Activated CD8-positive, alpha-beta T cell treated with anti-CD3 and anti-CD28 coated beads, Interleukin-2, amount 10 ng/mL, durations not matched to agents 7 days and 5 days (primary cell): ENCODE measurements at places on chromosomes 13 and 19. TPM values are rescaled to one million over a fixed set of nuclear protein-coding genes. Genes with fewer than 3 reads are reported as not detected.

- no peaks in the 10 kb centered on the region for H3K27me3 ChIP-seq
- H3K4me1 ChIP-seq: no peaks in the 10 kb centered on the region
- no peak overlapping the region for H3K27ac ChIP-seq
Measured at GRCh38 chr13:44969551-44970484, 19.5 kb downstream of the NUFIP1 start.

DNA sequence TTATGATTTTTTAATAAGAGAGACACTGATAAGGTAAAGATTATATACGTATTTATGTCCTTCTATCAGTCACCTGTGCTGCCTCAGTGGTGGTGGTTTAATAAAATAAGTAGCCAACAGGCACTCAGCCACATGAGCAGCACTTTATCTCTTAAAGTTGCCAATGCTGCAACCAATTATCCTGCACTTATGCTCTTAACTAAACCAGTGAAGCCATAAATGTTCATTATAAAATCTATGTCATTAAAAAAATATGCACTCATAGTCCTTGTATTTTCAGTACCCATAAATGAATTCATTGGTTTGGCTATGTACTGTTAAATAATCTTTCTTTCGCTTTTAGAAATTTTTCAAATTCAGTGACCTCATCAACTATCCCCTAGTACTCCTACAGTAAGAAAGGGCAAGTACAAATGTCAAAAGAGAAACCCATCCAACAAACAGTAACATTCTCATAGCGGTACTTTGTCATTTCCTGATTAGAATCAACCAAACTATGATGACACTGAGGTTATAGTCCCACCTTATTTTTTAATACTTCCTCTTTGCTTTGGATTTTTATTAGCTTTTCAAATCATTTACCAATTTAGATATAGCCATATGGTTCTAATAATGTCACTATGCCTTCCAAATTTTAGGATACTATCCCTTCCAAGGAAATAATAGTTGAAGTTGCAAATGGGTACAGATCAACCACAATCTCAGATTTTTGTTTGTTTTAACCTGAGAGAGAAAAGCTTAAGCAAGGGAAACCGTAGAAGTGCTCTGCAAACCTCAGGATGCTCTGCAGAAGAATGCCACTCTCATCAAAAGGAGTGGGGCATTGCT lies 190.9 kb downstream of the KLF12 start:
- H3K4me3 ChIP-seq: peak overlapping the region; percentile 28
- no peaks in the 10 kb centered on the region for H3K27me3 ChIP-seq
- peaks cover 31% of the 10 kb centered on the region for H3K36me3 ChIP-seq
- H3K4me1 ChIP-seq: peaks cover 52% of the 10 kb centered on the region

DNA sequence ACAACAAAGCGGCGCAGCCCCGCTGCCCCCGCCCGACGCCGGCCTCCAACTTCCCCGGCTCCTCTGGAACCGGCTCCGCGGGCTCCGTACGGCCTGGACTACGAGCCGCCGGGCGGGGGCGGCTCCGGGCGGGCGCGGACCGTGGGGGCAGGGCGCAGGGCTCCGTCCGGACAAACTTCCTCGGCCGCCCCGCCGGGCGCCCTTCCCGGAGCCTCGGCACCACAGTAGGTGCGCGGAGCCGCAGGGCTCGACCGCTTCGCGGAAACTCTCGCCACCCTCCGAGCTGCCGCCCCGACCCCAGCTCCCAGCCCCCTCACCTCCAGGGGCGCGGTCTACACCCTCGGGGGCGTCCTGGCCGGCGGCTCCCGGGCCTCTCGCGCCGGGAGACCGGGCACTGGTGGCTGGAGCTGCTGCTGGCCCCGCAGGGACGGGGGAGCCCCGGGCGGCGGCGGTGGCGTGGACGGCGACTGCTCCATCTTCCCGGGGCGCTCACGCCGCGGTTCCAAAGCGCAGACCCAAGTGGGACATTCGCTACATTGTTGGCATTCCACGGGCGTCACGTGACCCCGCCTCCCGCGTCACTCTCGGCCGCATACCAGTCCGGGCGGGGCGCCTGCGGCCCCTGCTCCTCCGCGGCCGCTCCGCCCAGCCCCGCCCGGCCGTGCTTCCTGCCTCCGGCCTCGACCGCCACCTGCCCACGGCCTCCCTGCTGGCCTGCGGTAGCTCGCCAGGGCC lies at the start of gene LATS2:
LATS2 (minus strand) TSS at position 558 of the 735 bp plus-strand sequence. CDS start 15,560 bp downstream, outside the sequence.
- H3K36me3 ChIP-seq: no peaks in the 10 kb centered on the region
- peak within 1 kb of the TSS; percentile 74 for H3K4me3 ChIP-seq
- peaks cover 48% of the 10 kb centered on the region for H3K27me3 ChIP-seq
- DNase-seq: peak; percentile 72

- peaks cover 7% of the 10 kb centered on the region for H3K36me3 ChIP-seq
- DNase-seq: no peak
- H3K27me3 ChIP-seq: no peaks in the 10 kb centered on the region
Measured at GRCh38 chr13:45231305-45231704, 30.5 kb upstream of the KCTD4 start.

GRCh38 chr13:113491418-113491883 lies 940 bp upstream of the DCUN1D2 start:
- peaks cover 56% of the 10 kb centered on the region for H3K4me1 ChIP-seq
- H3K36me3 ChIP-seq: peaks cover 20% of the 10 kb centered on the region
- H3K4me3 ChIP-seq: peak overlapping the region; percentile 73
- peak; percentile 19 for DNase-seq

GRCh38 chr19:38669552-38669951 lies 22.1 kb downstream of the ACTN4 start:
- H3K4me3 ChIP-seq: peak overlapping the region; percentile 57
- peaks cover 43% of the 10 kb centered on the region for H3K36me3 ChIP-seq

Gene SLITRK6
- not detected for total RNA-seq

Gene ZAR1L
- total RNA-seq: not detected

Gene CCNE1
- 39.2 TPM for total RNA-seq

Gene RNF113B
- total RNA-seq: not detected

GRCh38 chr13:72062566-72062965 lies 195.6 kb upstream of the DACH1 start:
- no peaks in the 10 kb centered on the region for H3K4me1 ChIP-seq
- H3K36me3 ChIP-seq: no peaks in the 10 kb centered on the region

DNA sequence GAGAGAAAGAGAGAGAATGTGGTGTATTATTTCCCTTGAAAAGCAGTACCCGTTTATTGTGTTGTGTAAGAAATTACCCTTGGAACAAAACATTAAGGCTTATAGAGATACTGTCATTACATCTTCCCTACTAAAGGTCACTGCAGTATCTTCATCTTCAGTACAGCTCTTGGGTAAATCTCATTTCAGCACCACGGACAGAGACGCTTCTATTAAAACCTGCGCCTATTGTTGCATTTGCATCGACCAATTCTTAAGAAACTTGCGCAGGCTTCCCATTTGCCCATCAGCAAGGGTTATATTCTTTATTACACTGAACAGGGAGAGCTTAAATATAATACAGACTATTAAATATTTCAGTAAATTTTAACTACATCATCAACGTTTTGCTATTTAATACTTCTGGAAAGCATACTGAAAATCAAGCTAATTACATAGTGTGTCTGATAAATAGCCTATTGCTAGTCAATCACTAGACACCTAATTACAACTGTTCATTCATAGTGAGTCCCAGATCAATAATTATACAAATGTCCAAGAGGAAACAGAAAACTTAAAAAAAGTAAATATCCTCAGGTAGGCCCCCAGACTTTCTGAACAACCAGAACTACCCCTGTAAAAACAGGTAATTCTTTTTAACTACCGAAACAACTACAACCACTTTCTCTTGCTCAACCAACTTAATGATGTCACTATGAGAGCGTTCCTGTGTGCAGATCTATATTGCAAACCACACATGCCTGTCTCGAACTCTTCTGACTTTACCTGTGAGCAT lies 350.6 kb downstream of the LIG4 start:
- DNase-seq: peak; percentile 38
- no peak overlapping the region for H3K4me3 ChIP-seq
- H3K27ac ChIP-seq: no peak overlapping the region
- peaks cover 6% of the 10 kb centered on the region for H3K4me1 ChIP-seq
- peaks cover 33% of the 10 kb centered on the region for H3K27me3 ChIP-seq
- no peaks in the 10 kb centered on the region for H3K36me3 ChIP-seq

Gene ZNF578
- 1.4 TPM for total RNA-seq

Gene APOC1
- not detected for total RNA-seq

- no peak overlapping the region for H3K27ac ChIP-seq
- H3K4me1 ChIP-seq: peaks cover 17% of the 10 kb centered on the region
- no peaks in the 10 kb centered on the region for H3K27me3 ChIP-seq
- DNase-seq: no peak
- no peak overlapping the region for H3K4me3 ChIP-seq
- H3K36me3 ChIP-seq: no peaks in the 10 kb centered on the region
Measured at GRCh38 chr19:7833225-7834099, 3.4 kb downstream of the EVI5L start.

GRCh38 chr13:113148407-113148806 lies 10.0 kb upstream of the PROZ start:
- no peak overlapping the region for H3K27ac ChIP-seq
- peaks cover 16% of the 10 kb centered on the region for H3K4me1 ChIP-seq
- no peak overlapping the region for H3K4me3 ChIP-seq
- DNase-seq: no peak
- peaks cover 4% of the 10 kb centered on the region for H3K36me3 ChIP-seq

DNA sequence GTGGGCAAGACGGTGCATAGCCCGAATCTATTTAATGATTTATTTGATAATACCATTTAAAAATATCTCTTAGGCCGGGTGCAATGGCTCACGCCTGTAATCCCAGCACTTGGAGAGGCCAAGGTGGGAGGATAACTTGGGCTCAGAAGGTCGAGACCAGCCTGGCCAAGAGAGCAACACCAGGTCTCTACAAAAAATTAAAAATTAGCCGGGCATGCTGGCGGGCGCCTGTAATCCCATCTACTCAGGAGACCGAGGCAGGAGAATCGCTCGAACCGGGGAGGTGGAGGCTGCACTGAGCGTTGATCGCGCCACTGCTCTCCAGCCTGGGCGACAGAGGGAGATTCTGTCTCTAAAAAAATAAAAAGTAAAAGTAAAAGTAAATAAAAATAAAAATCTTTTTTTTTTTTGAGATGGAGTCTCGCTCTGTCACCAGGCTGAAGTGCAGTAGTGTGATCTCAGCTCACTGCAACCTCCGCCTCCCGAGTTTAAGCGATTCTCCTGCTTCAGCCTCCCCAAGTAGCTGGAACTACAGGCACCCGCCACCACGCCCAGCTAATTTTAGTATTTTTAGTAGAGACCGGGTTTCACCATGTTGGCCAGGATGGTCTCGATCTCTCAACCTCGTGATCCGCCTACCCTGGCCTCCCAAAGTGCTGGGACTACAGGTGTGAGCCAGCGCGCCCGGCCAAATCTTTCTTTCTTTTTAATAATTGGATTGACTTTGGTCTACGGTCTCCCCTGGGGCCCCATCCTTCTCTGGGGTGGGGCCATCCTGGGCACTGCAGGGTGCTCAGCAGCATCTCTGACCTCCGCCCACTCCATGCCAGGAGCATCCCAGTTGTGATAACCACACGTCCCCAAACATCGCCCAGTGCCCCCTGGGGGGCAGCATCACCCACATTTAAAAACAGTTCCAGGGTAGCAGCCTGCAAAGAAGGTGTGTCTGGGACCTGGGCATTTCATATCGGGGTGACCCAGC lies 90.7 kb downstream of the GNG7 start:
- H3K27ac ChIP-seq: no peak overlapping the region
- peak overlapping the region; percentile 81 for H3K4me3 ChIP-seq
- H3K27me3 ChIP-seq: peaks cover 2% of the 10 kb centered on the region
- H3K36me3 ChIP-seq: peaks cover 4% of the 10 kb centered on the region
- DNase-seq: no peak
- H3K4me1 ChIP-seq: peaks cover 57% of the 10 kb centered on the region

GRCh38 chr13:72204291-72204690 lies 337.3 kb upstream of the DACH1 start:
- no peaks in the 10 kb centered on the region for H3K27me3 ChIP-seq
- H3K4me1 ChIP-seq: no peaks in the 10 kb centered on the region
- no peak overlapping the region for H3K27ac ChIP-seq
- H3K36me3 ChIP-seq: no peaks in the 10 kb centered on the region
- no peak for DNase-seq

Gene DENND1C
- total RNA-seq: 94.1 TPM

DNA sequence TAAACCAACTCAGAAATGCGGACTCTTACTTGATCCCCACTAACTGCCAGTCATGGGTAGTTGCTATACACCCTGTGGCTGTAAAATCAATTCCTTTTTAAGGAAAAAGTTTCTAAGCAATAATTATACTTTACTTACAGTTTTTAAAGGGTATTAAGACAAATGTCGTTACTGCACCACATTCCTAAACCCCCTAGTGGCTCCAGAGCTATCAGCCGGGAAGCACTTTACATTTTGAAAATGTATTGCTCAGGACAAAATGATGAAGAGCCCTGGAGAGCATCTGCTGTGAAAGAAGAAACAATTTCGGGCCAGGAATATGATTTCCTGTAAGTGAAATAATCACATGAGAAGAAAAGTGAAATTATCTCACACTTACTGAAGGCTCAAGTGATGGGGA lies 36.7 kb downstream of the DCLK1 start:
- no peaks in the 10 kb centered on the region for H3K4me1 ChIP-seq
- no peak overlapping the region for H3K27ac ChIP-seq
- H3K4me3 ChIP-seq: no peak overlapping the region
- H3K36me3 ChIP-seq: no peaks in the 10 kb centered on the region
- no peak for DNase-seq
- no peaks in the 10 kb centered on the region for H3K27me3 ChIP-seq

Gene CYP4F2
- not detected for total RNA-seq

DNA sequence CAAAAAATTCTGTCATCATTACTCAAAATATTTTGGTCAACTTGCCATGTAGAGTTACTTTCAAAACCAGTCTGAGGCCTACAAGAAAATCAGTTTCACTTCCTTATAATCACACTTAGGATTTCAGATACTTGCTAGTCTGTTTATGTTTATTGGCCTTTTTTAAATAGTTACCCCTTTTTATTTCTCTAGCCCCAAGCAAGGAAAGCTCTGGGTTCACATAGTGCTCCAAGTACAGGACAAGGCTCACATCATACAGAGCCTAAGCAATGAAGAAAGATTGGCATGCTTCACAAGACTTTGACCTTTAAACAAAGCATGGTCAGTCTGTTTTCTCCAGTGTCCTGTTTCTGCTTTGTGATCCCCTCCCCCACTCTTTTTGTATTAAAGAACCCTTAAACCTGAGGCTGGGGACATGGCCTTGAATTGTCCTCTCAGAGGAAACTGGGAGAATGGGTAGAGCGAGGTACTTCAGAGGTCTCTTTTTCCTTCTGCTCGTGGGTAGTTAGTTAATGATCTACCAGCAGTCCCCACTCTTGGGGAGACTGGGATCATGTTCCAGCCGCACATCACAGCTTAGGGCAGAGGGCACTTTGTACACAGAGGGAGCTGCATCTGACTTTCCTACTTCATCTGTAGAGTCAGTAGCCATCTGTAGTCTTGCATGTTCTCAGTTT lies 30.7 kb downstream of the CEACAM1 start:
- no peak for DNase-seq
- no peak overlapping the region for H3K4me3 ChIP-seq
- peaks cover 8% of the 10 kb centered on the region for H3K36me3 ChIP-seq
- H3K27ac ChIP-seq: peak overlapping the region; percentile 60
- no peaks in the 10 kb centered on the region for H3K27me3 ChIP-seq
- H3K4me1 ChIP-seq: peaks cover 54% of the 10 kb centered on the region

- no peak for DNase-seq
- H3K36me3 ChIP-seq: peaks cover 2% of the 10 kb centered on the region
- no peak overlapping the region for H3K4me3 ChIP-seq
- peaks cover 25% of the 10 kb centered on the region for H3K27me3 ChIP-seq
- peaks cover 22% of the 10 kb centered on the region for H3K4me1 ChIP-seq
Measured at GRCh38 chr13:114230117-114230516, 4.6 kb upstream of the CDC16 start.
